ENCODE measurements at places on chromosomes 6 and 20. TPM values are rescaled to one million over a fixed set of nuclear protein-coding genes. Genes with fewer than 3 reads are reported as not detected.

BMP6 gene
- 0.57 TPM for polyA plus RNA-seq

PNLDC1 gene
- 0.58 TPM for polyA plus RNA-seq

DNA sequence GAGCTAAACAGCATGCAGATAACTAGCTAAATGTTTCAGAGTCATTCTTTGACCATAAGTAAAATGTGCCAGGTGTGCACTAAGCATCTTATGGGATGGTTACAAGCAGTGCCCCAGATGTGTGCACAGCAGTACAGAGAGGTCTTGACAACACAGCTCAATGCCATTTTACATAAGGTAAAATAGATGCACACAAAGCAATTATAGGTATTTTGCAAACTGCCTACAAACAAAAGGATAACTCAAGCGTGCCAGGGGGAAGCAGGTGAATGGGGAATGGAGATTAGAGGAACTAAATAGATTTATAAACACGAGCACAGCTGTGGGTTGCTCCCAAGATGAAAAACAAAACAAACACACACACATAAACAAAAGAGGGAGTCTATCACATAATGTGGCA lies 64.8 kb downstream of the SLC2A10 start:
- H3K36me3 ChIP-seq: no peaks in the 10 kb centered on the region
- H3K4me3 ChIP-seq: no peak overlapping the region
- no peak overlapping the region for H3K27ac ChIP-seq
- no peak for DNase-seq

GRCh38 chr6:14981960-14982359 lies 263.9 kb upstream of the JARID2 start:
- no peaks in the 10 kb centered on the region for H3K36me3 ChIP-seq
- no peak for DNase-seq
- H3K4me3 ChIP-seq: no peak overlapping the region

- H3K4me1 ChIP-seq: peaks cover 2% of the 10 kb centered on the region
- peaks cover 4% of the 10 kb centered on the region for H3K27me3 ChIP-seq
- no peak overlapping the region for H3K4me3 ChIP-seq
- no peak for DNase-seq
- H3K27ac ChIP-seq: no peak overlapping the region
Measured at GRCh38 chr20:63172726-63173125, 43.2 kb downstream of the YTHDF1 start.

DNA sequence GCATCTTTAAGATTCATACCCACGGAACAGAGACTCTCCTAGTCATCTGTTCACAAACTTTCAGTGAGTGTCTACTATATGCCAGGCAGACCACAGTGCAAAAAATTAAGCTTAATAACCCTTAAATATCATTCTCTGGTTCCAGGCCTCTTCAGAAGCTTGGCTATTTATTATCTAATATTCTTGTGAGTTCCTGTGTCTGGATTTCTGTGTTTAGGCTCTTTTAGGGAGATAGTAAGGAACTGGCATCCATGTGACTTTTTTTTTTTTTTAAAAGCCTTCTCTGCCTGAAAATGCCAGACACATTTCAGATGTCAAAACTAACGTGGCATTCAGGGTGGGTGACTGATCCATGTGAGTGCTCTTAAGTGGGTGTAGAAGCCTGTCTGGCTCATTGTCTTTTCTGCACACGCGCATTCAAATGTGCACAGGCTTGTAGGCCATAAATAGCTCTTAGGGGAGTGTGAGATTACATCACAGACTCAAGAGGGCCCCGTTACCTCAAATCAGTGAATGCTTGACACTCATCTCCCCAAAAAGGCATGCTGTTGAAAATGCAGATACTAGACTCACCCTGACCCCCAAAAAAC lies 141.9 kb downstream of the GMPR start:
- H3K27ac ChIP-seq: no peak overlapping the region
- no peak for DNase-seq
- H3K27me3 ChIP-seq: no peaks in the 10 kb centered on the region
- H3K4me3 ChIP-seq: no peak overlapping the region
- no peaks in the 10 kb centered on the region for H3K36me3 ChIP-seq

- H3K27ac ChIP-seq: peak overlapping the region; percentile 64
- peaks cover 12% of the 10 kb centered on the region for H3K4me1 ChIP-seq
Measured at GRCh38 chr6:144298194-144298593, 13.1 kb downstream of the UTRN start.

DNA sequence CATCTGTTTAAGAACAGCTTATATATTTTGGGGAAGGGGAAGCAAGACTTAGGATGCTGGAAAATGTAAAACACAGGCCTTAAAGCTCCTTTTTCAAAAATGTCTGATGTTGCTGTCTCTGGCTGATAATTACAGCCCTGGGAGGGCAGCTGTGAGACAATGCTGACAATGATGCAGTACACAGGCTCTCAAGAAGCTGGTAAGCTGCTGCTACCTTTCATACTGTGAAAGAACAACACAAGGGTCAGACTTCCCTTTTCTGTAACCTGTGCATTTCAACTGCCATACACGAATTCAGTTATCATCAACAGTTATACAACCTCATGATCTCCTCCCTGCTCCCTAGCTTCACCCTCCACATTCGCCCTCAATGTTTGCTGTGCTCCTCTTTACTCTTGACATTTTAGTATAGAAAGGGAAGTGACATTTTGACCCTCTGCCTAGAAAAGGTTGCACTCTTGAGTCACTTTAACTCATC lies 25.2 kb downstream of the MAP7 start:
- H3K4me3 ChIP-seq: no peak overlapping the region
- peaks cover 18% of the 10 kb centered on the region for H3K4me1 ChIP-seq
- H3K27me3 ChIP-seq: no peaks in the 10 kb centered on the region
- H3K36me3 ChIP-seq: no peaks in the 10 kb centered on the region

GRCh38 chr6:1584996-1585668 lies 24.6 kb upstream of the FOXC1 start:
- H3K27me3 ChIP-seq: no peaks in the 10 kb centered on the region
- DNase-seq: no peak
- H3K36me3 ChIP-seq: no peaks in the 10 kb centered on the region
- no peak overlapping the region for H3K27ac ChIP-seq

GRCh38 chr6:6747371-6747770 lies 158.9 kb downstream of the LY86 start:
- no peak for DNase-seq
- peaks cover 32% of the 10 kb centered on the region for H3K4me1 ChIP-seq
- no peaks in the 10 kb centered on the region for H3K27me3 ChIP-seq
- no peak overlapping the region for H3K27ac ChIP-seq
- no peak overlapping the region for H3K4me3 ChIP-seq

Data from liver (tissue), 10 donors.